HT-29 (cell line): ENCODE measurements at places on chromosomes 11 and 22.

GRCh38 chr11:116366980-116367645 lies 405.7 kb downstream of the BUD13 start:
- no peak for DNase-seq

- DNase-seq: no peak
These were observed 201.0 kb downstream of the BARX2 start for GRCh38 chr11:129576652-129577051.

DNA sequence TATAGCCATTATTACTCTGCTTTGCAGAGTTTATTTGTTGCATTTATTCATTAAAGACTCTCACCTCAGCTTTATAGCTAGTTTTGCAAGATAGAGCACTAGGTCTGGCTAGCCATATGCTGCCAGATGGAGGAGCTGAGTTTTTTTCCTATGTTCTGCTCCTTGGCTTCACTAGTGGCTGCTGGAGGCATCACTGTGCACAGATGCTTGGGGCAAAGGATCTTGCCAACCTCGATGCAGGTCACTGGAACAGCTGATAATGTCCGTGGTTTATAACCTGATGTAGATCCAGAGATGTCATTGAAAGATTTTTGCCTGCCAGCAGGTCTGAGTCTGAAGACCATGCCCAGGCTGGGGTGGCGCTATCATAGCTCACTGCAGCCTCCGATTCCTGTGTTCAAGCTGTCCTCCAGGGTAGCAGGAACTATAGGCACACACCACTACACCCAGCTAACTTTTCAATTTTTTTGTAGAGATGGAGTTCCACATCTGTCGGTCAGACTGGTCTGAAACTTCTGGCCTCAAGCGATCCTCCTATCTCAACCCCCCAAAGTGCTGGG lies 63.2 kb downstream of the PACS1 start:
- no peak for DNase-seq

DNA sequence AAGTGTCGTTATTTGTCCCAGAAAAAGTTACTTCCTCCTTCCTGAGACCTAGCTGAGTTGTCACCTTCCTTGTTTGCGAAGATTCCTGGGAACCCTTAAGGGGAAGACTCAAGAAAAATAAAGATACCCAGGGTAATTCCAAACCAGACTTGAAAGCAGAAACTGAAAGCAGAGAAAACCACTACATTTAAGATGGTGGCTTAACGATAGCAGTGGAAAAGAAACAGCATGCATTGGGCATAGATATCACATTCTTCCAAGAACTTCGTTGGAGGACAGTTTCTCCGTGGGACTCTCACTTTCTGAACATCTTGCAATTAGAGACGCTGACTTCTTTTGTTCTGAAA lies 89.1 kb downstream of the FAM76B start:
- DNase-seq: no peak

DNA sequence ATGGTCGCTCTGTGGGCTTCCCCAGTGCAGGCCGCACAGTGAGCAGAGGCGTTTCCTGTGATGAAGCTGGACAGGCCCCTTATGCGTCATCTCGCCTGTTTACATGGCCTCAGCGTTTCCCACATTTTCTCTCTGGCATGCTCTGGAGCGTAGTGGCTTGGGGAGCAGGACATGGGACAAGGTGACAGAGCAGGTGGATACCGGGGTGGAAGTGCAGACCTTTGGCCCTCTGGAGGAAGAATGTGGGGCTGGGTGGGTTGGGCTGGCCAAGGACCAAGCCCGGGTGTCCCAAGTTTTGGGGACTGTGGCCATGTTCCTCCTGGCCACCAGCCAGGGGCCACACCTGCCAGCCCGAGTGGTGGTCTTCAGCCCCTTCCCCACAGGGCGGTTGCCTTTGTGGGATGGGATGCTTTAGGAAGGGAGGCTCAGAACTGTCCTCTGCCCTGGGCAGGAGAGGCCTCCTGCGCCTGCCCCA lies 446.6 kb downstream of the TBC1D22A start:
- no peak for DNase-seq

DNA sequence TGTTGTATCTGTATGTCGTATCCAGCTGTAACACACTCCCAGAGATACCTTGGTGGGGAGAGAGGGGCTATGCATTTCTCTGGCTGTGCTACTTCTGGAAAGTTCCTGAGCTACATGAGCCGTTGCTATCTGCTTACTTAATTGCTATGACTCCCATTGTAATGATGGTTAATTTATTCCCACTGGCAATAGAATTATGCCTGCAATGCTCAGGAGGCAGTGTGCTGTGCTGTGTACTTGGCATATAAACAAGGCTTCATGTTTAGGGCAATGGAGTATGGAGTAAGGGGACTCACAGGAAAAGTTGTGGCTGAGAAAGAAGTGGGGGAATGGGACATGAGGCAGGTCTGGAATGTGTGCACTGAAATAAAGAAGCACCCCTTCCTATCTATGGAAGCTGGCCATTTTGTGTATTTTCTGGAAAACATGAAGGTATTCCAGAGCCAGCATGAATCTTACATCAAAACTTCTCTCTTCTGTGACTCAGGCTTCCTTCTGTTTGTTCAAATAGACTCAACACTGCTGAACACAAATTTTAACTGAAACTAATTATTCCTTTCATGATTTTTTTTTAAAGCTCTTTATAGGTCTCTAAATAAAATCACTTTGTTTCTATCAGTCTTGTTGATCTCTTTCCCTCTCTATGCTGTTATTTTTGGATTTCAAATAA lies 40.6 kb downstream of the CD44 start:
- no peak for DNase-seq

DNA sequence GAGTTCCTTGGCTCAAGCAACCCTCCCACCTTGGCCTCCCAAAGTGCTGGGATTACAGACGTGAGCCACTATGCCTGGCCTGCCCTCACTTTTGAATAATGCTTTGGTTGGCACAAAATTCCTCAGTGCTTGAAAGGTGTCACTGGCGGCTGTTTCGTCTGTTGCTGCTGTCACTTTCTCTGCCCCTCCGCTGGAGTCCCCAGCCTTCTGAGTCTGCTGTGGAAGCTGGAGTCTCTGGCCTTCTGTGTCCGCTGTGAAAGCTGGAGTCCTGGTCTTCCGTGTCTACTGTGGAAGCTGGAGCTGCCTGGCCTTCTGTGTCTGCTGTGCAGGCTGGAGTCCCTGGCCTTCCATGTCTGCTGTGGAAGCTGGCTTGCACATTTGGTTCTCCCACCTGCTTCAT lies 4.9 kb upstream of the KRTAP5-1 start:
- DNase-seq: no peak

GRCh38 chr22:40247976-40248375 lies 70.3 kb downstream of the TNRC6B start:
- DNase-seq: no peak

DNA sequence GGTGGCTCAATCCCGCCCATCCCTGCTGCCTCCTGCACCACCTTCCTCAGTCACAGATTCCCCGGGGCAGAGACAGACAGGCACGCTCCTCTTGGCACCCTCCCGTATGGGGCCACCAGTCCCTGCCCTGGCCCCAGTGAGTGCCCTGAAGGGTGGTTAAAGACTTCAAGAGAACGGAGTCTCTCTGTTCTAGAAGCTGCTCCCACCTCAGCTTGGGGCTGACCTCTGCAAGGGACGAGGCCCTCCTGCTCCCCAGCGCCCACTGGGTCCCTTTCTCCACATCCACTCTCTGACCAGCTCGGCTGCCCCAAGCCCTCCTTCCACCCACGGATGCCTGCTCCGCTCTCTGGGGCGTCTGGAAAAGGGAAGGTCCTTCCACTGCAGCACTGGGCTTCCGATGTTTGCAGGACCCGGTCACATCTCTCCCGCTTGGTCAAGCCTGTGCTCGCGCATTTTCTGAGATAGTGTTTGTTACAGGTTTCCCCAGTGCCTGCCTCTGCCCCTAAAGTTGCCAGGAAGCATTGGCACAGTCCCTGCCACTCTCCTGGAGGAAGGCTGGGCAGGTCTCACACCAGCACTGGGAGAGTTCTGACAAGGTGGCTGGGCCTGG lies 1487.9 kb downstream of the TBC1D22A start:
- no peak for DNase-seq

- DNase-seq: peak; percentile 61
These were observed 7.6 kb upstream of the FTH1 start for GRCh38 chr11:61974766-61975631.

DNA sequence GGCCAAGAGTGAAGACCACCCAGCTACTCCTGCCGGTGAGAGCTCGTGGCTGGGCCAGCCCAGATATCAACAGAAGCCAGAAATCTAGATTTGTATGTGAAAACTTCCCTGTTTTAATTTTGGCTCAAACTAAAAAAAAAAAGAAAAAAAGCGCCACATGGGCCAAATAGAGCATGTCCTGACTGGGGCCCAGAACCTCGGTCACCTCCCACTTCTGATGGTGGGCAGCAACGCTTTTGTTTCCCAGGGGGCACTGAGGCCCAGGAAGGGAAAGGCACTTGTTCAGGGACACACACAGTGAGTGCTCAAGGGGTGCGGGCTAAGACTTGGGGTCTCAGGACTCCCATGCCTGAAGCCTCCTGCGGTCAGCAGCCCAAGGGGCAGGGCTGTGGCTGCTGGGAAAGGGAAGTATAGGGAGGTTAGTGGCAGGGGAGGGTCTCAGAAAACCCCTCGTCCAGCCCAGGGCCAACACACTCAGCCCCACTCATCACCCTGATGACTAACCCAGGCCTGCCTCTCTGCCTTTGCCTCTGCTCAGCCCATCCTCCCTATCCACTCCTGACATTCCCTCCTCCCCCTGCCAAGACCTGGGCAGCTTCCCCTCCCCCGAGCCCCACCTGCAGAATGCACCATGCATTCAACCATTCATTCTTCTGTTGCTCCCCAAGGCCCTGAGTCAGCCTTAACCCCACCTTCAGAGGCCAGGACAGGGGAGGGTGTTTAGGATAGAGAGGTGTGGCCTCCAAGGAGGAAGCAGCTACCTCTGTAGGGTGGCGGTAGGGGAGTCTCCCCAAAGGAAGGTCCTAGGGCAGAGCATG lies 30.0 kb upstream of the TCF20 start:
- DNase-seq: peak; percentile 90

DNA sequence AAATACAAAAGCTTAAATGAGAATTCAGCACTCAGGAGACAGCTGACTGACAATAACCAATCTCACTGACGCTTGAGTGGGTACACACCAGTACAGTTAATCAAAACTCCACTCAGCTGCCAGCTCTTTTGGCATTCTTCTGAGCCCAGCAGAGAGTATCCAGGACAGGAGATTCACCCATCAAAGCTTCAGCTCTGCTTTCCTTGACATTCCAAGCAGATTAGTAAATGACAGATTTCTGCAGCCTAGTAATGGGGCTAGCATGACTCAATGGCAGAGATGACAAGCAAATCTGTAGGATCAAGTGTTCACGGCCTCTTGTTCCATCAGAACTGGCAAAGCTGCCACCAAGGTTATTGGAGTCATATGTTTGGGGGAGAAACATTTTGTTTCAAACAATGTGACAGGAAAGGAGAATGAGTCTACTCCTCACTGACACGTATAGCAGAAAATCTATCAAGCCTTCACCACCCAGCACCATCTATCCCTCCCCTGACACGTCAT lies 420.0 kb downstream of the DYNC2H1 start:
- DNase-seq: no peak

GRCh38 chr11:91104237-91104636 lies 881.4 kb upstream of the CHORDC1 start:
- DNase-seq: no peak

- peak; percentile 11 for DNase-seq
These were observed 383.5 kb downstream of the SOX6 start for GRCh38 chr11:15972838-15973237.

DNA sequence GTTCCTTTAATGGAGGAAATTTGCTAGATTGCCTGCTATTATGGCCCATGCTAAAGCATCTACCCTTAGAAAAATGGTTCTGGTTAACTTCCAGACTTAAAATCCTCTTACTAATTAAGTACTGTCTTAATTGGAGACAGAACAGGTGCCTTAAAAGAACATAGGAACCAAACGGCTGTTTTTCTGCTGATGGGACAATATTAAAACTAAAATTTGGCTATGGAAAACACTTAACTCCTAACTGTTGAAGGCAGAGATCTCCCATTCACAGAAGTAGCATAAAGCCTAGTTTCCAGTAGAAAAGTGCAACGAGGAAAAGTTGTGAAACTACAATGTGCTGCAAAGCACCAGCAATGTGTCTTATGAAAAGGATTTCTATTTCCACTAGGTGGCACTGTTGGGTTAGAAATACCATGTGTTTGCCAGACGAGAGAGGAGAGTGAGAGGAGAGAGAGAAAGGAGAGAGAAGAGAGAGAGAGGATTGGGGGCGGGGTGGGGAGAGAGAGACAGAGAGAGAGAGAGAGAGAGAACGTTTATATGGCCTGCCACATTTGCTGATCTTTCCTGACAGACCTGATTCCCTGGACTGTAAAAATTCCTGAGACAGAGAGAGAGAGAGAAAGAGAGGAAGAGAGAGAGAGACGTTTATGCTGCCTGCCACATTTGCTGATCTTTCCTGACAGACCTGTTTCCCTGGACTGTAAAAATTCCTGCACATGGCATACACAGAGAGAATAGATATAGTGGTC lies 51.5 kb downstream of the FAM181B start:
- peak; percentile 87 for DNase-seq

GRCh38 chr22:49667236-49667635 lies 160.4 kb downstream of the BRD1 start:
- no peak for DNase-seq

DNA sequence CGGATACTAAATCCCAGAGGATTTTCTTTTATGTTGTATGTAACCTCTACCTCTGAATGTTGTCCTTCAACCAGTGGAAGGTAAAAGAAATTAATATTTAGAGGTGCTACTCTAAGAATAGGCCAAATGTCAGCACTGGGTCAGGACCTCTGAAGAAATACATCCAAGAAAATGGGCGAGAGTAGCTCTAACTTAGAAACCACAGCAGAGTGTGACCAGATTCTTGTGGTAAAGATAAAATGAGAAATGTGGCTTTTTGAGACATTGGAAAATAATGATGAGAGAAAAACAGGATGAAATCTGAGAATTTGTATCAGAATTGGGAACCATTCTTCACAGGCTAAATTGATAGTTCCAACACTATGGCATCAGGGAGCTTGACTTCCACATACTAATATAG lies 63.5 kb downstream of the CSTPP1 start:
- DNase-seq: no peak

DNA sequence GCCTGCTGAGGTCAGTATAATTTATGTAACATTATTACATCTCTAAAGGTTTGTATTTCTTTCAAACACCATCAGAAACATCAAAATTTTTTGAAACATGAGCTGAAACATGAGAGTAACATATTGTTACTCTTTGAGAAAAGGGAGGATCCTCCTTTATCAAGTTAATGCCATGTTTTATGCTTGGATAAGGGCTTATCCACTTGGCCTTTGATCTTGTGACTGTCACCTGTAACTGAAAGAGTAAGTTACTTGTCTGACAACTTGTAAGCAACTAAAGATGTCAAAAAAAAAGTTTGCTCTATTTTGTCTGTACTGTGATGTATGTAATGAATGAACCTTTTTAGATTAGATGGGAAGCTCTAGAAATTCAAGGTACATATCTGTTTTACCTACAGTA lies 59.6 kb downstream of the FAR1 start:
- DNase-seq: no peak

- no peak for DNase-seq
These were observed 368 bp upstream of the CHORDC1 start for GRCh38 chr11:90223248-90223585.

- no peak for DNase-seq
These were observed 200.0 kb upstream of the NAV2 start for GRCh38 chr11:19512618-19513017.

GRCh38 chr11:55503449-55503848 lies 50.8 kb upstream of the OR4C15 start:
- peak; percentile 5 for DNase-seq

GRCh38 chr22:45469281-45470073 lies 33.2 kb upstream of the FBLN1 start:
- DNase-seq: no peak

GRCh38 chr11:94857337-94857736 lies 89.2 kb downstream of the AMOTL1 start:
- no peak for DNase-seq
